ENCODE measurements at places on chromosomes 1 and 21. TPM values are rescaled to one million over a fixed set of nuclear protein-coding genes. Genes with fewer than 3 reads are reported as not detected.

Gene KRTAP21-2
- polyA plus RNA-seq = not detected

Gene TRIM46
- 0.33 TPM for polyA plus RNA-seq

Gene FAM151A
- 0.22 TPM for polyA plus RNA-seq

Gene PTAFR
- polyA plus RNA-seq = 6.6 TPM

Gene RGS1
- polyA plus RNA-seq = 27.9 TPM

Gene TRAF3IP3
- polyA plus RNA-seq = 6.3 TPM

Gene LCE1C
- not detected for polyA plus RNA-seq

Gene FCGR3B
- 0.36 TPM for polyA plus RNA-seq

Gene PAQR6
- 1.1 TPM for polyA plus RNA-seq

Gene KRTAP11-1
- polyA plus RNA-seq = not detected

Gene ST6GALNAC3
- polyA plus RNA-seq = 3.3 TPM

Gene NTNG1
- polyA plus RNA-seq = 0.07 TPM

Gene PI4KB
- polyA plus RNA-seq = 46.7 TPM

Gene SLFNL1
- polyA plus RNA-seq = 0.34 TPM

Gene CLCA4
- polyA plus RNA-seq = 0.49 TPM

Gene PTTG1IP
- polyA plus RNA-seq = 61.3 TPM

Gene HNRNPR
- 26.2 TPM for polyA plus RNA-seq

Gene NR5A2
- 3.6 TPM for polyA plus RNA-seq

Gene CD46
- polyA plus RNA-seq = 66.4 TPM

Gene RNF186
- polyA plus RNA-seq = not detected

Gene RGS16
- 38.5 TPM for polyA plus RNA-seq

Gene DCST1
- not detected for polyA plus RNA-seq

Gene PTPRU
- 15.9 TPM for polyA plus RNA-seq

Gene CATSPERE
- polyA plus RNA-seq = 0.22 TPM

Gene PGBD5
- polyA plus RNA-seq = not detected

All from adipose tissue (tissue), 3 donors.